ENCODE measurements at places on chromosomes 11 and 22.

DNA sequence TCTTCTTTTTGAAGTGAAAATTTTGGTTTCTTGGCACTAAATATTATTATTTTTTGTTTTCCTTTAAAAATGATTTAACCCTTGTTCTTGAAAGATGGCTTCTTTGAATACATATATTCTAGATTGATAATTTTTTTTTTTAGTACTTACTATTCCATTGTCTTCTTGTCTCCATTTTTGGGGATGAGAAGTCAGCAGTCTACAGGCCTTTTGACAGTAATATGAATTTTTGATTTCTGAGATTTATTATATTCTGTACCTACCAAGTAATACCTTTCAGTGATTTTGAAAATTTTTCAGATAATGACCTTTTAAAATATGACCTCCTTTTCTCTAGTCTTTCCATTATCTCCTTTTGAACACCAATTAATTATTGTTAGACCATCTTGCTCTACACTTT, 294.1 kb upstream of the LARGE1 start:
- no peak for DNase-seq

DNA sequence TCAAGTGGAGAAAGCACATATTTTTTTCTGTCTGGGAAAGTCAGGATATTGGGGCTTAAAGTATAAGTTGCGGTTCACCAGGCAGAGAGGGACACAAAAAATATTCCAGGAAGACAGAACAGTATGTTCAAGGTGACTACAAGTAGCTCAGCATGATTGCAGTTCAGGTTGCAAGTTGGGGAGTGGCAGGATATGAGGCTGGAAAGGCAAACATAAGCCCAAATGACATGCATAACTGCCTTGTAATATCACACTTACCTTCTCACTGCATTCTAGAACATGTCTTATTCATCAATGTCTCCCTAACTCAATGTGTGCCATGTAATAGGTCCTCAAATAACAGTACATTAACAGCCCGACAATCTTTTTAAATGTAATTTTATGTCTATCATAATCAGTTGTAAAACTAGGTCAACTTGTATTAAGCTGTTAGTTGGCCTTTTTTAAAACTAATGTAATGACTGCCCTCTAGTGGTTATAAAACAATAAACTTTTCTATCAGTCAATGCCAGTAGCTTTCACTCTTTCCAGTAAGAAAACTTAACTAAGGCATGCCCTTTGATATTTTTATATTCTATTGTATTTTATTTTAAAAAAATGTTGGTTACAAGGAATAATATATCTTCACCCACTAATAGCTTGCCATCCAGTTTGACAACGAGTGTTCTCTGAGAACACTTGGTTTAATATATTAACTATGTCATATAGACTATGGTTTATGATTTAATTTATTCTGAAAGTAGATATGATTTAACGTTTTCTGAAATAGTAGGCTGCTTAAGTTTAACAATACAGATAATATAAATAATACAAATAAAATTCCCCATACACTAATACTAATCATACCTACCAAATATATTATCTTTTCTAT, 39.4 kb upstream of the CFAP300 start:
- peak; percentile 40 for DNase-seq

DNA sequence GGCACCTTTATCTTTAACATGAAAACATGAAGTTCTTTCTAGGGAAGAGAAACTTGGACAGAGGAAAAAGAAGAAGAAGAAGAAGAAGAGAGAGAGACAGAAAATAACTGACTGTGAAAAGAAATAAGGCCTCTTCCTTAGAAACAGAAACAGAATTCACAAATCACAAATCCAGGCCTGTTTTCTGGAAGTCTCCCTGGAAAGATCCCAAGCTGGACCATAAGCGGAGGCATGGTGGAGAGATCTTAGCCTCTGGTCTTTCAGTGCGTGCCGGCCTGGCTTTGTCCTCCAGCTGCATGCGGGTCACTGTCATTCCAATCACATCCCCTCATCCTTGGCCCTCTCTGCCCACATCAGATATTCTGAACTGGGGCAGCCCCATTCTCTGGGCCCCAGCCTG, 6.9 kb downstream of the FXYD6 start:
- no peak for DNase-seq

GRCh38 chr22:50481045-50481439, 301 bp upstream of the ADM2 start:
- peak; percentile 41 for DNase-seq

- DNase-seq, result peak; percentile 50
These were observed at the start of gene ANO9 for GRCh38 chr11:441418-442274. Gene ANO9, minus strand, starts transcription at chr11:442011. Its CDS starts 85 bp downstream, at chr11:441926.

Data from right kidney (tissue), 9 donors.